ENCODE measurements at places on chromosomes 11 and 22.
A peak's percentile ranks its signal among the peaks of the same experiment; 100 is the strongest.

DNA sequence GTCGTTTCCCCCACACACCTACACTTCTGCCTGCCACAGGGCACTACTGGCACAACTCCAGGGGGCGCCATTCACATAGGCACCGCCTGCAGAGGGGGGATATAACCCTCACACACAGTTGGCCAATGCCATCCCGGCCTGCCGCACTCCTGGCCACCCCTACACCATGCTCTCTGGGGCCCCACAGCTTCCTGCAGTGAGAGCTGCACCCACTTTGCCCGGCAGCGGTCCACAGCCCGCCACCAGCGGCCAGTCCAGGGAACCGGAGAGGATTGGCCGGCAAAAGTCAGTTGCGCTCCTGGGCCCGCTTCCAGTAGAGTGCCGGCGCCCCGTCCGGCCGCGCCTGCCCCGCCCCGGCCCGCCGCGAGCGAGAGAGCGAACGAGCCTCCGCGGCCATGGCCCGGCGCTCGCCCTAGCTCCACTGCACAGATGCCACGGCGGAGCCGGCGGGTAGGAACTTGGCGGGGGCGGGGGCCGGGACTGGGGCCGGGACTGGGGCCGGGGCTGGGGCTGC lies 25.6 kb upstream of the SUSD2 start:
- peak; percentile 46 for DNase-seq

- DNase-seq: no peak
These were observed 102.7 kb upstream of the ARHGAP42 start for GRCh38 chr11:100584201-100584985.

- no peak for DNase-seq
These were observed 590.0 kb downstream of the METTL15 start for GRCh38 chr11:28697920-28698827.

DNA sequence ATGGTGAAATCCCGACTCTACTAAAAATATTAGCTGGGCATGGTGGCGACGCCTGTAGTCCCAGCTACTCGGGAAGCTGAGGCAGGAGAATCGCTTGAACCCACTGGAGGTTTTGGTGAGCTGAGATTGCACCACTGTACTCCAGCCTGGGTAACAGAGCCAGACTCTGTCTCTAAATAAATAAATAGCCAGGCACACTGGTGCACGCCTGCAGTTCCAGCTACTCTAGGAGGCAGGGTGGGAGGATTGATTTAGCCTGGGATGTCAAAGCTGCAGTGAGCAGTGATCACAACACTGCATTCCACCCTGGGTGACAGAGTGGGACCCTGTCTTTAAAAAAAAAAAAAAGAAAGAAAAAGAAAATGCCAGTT lies 17.4 kb downstream of the SUSD2 start:
- no peak for DNase-seq

GRCh38 chr11:36041988-36042611 lies 98.2 kb downstream of the LDLRAD3 start:
- no peak for DNase-seq

GRCh38 chr22:28830441-28830840 lies 30.1 kb upstream of the XBP1 start:
- no peak for DNase-seq

DNA sequence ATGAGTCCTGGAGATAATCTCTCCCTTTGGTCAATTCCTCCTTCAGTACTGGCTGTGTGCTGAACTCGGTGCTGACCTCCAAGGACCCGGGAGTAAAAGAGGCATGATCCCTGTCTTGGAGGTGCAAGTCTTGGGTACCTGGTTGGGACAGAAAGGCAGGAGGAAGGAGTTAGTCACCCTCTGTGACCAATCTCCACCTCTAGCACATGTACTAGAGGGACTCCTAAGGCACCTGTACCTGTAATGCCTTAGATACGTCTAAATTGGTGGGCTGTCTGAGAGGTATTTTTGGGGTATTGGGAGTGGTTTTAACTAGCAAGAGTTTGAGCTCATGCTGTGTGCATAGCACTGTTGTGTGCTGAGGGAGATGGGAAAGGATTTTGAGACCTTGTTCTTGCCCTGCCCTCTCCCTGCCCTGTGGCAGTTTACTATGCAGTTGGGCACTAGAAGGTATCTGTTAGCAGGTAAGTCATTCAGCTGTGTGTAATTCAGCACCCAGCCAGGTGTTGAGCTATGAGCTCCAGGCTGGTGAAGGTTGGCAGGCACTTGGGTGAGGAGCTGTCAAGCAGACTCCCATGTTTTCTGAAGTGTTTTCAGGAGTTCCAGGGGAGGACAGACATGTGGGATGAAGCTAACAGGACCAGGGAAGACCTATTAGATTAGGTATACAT lies 2.5 kb downstream of the PANX1 start:
- no peak for DNase-seq

DNA sequence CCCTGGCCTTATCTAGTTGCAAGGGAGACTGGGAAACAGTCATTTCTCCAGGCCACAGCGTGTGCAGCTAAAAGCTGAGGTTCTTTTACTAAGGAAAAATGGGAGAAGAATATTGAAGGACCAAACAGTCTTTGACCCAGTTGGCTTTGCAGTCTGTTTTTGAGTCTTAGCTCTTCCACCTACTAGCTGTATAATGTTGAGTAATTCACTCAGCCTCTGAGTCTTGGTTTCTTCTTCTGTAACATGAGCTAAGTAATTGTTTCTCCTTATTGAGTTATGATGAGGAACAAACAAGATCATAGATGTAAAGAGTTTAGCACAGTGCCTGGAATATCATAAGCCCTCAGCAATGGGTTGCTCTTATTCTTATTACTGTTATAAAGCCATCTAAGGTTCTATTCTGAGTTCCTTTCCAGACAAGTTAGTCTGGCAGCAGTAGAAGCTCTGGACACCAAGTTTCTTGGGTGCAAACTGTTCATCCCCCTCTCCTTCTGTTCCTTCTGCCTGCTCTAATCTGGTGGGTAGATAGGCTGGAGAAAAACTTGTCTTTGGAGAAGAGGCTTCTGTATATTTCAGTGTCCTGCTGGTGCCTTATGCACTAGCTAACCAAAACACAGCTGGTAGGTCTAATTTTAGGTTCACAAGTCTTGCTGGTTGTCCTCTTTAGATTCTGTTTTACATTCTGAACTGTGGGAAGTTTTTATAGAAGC lies 13.5 kb downstream of the TRIM44 start:
- DNase-seq: no peak

- no peak for DNase-seq
These were observed 475.1 kb downstream of the NELL1 start for GRCh38 chr11:21144531-21144930.

DNA sequence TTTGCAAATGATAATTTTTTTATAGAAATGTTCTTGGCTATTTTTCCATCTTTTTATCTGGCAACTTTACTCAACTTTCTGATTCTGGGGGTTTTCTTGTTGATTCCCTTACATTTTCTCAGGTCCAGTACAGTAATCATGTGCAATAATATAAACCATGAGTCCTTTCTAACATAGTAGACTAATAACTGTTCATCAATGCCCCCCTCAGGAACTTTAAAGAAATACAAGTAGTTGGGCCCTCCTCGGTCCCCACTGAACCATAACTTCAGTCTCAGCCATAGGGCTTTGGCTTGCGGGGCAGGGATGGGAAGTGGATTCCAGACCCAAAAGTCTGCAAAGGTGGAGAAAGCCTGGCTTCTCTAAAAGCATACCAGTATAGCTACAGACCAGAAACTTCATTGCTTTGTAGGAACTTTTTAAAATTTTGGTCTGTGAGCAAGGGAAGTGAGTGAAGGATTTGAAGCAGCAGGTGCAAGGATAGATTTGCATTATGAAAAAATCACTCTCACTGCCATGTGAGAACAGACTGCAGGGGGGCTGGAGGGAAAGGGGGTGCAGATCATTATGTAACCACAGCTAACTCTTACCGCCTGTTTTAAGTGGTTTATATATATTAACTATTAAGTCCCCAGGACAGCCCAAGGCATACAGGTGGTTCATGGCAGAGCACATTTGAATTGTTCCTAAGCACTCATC lies 10.4 kb upstream of the TUB start:
- no peak for DNase-seq

DNA sequence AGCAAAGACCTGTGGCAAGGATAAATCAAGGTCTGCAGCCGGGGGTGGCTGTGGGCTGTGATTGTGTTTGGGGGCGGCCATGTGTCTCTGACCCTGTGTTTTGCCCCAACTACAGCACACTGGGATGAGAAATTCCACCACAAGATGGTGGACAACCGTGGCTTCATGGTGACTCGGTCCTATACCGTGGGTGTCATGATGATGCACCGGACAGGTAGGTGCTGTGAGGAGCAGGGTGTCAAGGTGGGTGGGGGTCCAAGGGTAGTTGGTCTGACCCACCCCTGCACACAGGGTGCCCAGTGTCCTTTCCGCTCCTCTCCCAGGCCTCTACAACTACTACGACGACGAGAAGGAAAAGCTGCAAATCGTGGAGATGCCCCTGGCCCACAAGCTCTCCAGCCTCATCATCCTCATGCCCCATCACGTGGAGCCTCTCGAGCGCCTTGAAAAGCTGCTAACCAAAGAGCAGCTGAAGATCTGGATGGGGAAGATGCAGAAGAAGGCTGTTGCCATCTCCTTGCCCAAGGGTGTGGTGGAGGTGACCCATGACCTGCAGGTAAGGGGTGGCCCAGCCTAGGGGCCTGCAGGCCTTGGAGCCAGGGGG lies 6.7 kb downstream of the SERPINH1 start:
- no peak for DNase-seq

DNA sequence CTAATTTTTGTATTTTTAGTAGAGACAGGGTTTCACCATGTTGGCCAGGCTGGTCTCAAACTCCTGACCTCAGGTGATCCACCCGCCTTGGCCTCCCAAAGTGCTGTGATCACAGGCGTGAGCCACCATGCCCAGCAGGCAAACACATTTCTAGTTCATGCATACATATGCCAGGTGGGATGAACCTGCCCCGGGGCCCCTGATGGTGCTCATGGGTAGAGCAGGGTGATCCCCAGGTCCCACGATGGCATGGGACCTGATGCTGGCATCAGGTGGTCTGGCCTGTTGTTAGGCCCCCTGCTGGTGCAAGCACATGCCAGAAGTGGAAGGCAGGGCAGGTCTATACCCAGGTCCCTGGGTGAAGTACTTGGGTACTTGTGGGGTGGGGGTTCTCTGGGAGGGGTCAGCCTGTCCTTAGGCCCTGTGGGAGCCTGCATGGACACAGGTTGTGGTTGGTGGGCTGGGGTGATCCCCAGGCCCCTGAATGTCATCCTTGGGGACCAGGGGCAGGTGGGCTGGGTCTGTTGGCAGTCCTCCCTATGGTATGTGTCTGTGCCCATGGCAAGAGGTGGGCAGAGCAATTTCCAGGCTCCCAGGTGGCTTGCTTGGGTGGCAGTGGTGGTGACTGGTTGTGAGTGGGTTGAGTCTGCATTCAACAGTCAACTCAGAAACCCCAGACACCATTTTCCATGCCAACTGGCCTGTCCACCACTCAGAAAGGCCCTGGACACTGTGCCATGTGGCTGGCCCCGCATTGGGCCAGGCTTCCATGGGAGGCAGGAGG lies 9.6 kb upstream of the RGL4 start:
- no peak for DNase-seq

- DNase-seq: no peak
These were observed 9.9 kb upstream of the CUL5 start for GRCh38 chr11:107998761-107999160.

DNA sequence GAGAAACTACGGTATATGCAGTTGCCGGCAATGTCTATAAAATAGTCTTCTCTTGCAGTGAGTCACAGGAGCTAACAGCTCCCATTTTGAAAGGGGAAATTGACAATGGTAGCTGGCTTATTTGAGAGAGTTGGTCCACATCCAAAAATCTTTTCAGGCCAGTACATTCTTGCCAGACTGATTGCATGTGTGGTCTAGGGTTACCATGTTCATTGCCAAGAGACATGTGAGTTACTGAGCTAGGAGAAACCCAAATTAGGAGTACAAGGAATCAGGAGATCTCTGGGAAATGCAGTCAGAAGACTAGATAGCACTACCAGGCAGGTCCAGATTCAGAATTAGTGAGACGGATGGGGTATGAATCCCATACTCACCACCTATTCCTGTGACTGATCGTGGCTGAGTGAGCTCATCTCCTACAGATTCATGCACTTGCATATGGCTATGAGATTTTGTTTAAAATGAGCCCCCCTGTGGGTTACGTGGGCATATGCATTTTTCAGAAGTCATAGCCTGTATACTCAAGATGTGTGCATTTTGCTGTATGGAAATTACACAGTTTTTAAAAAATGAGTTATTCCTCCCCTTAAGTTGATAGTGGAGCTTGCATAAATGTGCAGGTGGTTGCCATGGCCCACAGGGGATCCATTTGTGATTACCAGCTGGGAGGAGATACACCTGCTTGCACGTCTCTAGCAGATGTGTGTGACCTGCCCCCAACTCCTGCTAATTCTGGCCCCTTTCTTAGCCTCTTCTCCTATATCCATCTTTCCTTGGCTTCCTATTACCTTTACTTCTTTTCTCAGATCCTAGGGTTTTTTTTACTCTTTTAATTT lies 102.7 kb downstream of the COMMD9 start:
- DNase-seq: no peak

- no peak for DNase-seq
These were observed 6.6 kb upstream of the SSTR3 start for GRCh38 chr22:37218771-37219411.

DNA sequence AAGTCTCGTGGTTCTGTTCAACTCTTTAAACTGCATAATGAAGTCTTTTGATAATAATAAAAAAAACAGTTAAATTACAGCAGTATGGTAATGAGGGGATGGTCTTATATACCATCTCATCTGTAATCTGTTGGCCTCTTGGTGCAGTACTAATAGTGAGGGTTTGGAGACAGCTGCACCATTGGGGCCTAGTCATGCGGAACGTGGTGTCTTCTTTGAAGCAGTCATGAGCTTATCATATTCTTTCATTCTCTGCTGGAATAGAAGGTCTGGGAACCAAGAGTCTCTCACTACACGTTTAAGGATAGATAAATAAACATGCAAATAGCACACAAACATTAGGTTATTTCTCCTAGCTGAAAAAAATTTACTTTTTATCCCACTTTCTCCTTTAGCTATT lies 40.9 kb upstream of the OR9Q1 start:
- no peak for DNase-seq

DNA sequence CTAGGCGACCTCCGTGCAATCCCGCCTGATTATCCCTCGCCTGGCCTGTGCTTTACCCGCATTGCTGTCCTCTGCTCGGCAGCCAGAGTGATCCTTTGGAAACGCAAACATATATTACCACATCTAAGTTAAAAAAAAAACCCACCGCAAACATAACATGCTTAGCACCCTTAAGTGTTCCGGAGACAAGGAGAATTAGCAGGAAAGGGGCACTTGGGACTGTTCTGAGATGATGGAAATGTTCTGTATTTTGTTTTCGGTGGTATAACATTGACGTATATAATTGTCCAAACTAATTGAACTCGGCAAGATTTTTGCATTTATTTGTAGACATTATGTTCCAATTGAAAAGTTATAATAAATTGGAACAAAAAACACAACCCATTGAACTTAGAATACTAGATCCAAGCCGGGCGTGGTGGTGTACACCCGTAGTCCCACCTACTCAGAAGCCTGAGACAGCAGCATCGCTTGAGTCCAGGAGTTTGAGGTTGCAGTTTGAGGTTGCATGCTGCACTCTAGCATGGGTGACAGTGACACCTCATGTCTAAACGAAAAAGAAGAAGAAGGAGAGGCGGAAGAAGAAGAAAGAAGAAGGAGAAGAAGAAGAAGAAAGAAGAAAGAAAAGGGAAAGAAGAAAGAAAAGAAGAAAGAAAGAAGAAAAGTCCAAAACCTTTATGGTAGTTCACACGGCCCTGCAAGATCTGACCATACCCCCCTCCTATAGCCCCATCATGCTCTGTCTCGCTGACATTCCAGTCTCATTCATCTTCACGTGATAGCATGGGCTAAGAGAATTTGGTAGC lies 604 bp upstream of the POLR3H start:
- no peak for DNase-seq
